ENCODE measurements at places on chromosomes 2 and 18. TPM values are rescaled to one million over a fixed set of nuclear protein-coding genes. Genes with fewer than 3 reads are reported as not detected.

Gene NEU2
- total RNA-seq = not detected

Gene ZAP70
- 338 TPM for total RNA-seq

Gene LRRC30
- not detected for total RNA-seq

Gene SLC11A1
- total RNA-seq = 0.18 TPM

Gene KIAA2012
- total RNA-seq = not detected

Gene CCDC138
- total RNA-seq = 10.0 TPM

Gene DNAH7
- 0.20 TPM for total RNA-seq

Gene SERPINB2
- not detected for total RNA-seq

Gene POU3F3
- total RNA-seq = not detected

Gene FBXO48
- 3.4 TPM for total RNA-seq

Gene PTPRN
- 0.28 TPM for total RNA-seq

Gene RAD51AP2
- not detected for total RNA-seq

Gene ARHGAP15
- 152 TPM for total RNA-seq

Gene TIMM21
- total RNA-seq = 37.4 TPM

Gene ABCG5
- not detected for total RNA-seq

Gene MITD1
- 63.1 TPM for total RNA-seq

Gene NEUROD1
- total RNA-seq = not detected

Gene EFHD1
- 0.23 TPM for total RNA-seq

Gene FTCDNL1
- total RNA-seq = 1.8 TPM

Gene PRKCE
- 16.7 TPM for total RNA-seq
